ENCODE measurements at places on chromosomes 1 and 21.

DNA sequence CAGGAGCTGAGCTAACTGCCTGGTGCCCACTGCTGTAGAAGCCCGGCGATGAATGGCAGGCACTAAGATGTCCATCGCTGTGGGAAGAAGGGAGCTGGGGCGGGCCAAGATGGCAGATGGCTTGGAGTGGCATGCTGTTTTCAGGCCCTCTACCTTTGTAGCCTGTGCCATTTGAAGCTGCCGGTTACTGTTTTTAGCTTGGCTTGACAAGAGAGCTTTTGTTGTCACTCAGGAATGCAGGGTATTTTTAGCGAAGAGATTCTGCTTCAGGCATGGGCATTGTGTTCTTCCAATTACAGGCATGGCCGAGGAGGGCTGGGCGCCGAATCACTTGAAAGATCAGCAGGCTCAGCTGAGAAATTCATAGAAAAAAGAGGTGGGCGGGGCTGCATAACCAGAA is 348.7 kb downstream of the RPS6KC1 start:
- DNase-seq: no peak

GRCh38 chr21:42680058-42680330 is 26.6 kb downstream of the PDE9A start:
- DNase-seq: no peak

DNA sequence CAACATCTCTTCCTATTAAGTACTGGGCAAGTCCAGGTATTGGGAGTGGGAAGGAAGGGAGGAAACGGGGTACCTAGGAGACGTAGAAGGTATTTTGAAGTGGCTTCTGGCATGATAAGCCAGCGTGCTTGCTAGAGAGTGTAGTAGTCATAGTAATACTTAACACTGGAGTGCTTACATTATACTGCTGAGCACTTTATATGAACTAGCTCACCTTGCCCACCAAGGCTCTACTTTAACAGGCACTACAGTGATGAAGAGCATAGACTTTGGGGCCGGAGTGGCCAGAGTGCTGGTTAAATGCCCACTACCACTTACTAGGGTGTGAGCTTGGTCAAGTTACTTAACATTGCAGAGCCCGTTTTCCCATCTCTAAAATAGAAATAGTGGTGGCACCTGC is 61.7 kb downstream of the ACP6 start:
- DNase-seq: no peak

DNA sequence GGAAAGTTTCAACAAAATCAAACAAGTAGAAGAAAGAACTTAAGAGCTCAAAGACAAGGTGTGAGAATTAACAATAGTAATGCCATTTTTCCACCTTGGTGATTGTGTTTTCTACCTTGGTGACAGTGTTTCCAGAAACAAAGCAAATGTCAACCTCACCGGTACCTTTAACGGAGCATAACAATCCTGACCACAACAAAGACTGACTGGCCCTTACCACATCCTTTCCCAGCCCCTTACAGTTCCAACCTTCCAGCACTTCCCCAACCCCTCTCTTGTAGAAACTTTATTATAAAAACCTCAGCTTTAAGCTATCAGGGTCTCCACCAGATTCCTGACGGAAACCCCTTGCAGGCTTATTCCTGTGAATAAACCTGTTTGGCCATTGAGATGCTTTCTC is 16.7 kb downstream of the STYXL2 start:
- DNase-seq: no peak

GRCh38 chr1:245108246-245108645 is 46.5 kb upstream of the KIF26B start:
- no peak for DNase-seq
